ENCODE measurements at places on chromosomes 11 and 22.

GRCh38 chr11:18011633-18012032 is 1.2 kb downstream of the SERGEF start:
- peaks cover 19% of the 10 kb centered on the region for H3K27me3 ChIP-seq
- H3K4me3 ChIP-seq, result peak overlapping the region; percentile 99
- peaks cover 16% of the 10 kb centered on the region for H3K4me1 ChIP-seq
- H3K27ac ChIP-seq, result no peak overlapping the region
- no peak for DNase-seq

DNA sequence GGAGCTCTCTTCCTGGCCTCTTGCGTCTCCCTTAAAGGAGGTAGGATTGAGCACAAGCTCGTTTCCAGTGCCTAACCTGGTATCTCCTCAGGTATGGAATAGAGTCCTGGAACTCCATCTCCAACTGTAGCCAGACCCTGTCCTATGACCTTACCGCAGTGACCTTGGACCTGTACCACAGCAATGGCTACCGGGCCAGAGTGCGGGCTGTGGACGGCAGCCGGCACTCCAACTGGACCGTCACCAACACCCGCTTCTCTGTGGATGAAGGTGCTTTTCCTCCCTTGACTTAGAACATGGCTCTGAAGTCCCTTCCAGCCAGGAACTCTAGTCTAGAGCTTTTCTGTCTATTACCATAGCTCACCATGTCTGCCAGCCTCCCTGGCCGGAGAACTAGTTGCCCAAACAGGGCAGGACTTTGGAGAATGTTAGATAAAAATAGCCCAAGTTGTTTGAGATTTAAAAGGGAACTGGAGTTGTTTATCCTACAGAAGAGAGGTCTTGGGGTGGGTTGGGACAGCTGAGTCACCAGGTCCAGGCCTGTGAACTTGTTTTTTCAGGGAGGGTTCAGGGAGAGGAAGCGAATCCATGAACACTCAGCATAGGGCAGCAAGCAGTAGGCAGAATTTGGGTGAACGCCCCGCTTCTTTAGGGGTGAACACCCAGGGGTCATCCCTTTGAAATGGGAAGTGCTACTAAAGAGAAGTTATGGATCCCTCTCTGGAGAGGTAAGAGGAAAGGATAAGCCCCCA is 3.3 kb downstream of the IL10RA start:
- no peaks in the 10 kb centered on the region for H3K36me3 ChIP-seq
- DNase-seq, result no peak
- H3K27me3 ChIP-seq, result peaks cover 33% of the 10 kb centered on the region

DNA sequence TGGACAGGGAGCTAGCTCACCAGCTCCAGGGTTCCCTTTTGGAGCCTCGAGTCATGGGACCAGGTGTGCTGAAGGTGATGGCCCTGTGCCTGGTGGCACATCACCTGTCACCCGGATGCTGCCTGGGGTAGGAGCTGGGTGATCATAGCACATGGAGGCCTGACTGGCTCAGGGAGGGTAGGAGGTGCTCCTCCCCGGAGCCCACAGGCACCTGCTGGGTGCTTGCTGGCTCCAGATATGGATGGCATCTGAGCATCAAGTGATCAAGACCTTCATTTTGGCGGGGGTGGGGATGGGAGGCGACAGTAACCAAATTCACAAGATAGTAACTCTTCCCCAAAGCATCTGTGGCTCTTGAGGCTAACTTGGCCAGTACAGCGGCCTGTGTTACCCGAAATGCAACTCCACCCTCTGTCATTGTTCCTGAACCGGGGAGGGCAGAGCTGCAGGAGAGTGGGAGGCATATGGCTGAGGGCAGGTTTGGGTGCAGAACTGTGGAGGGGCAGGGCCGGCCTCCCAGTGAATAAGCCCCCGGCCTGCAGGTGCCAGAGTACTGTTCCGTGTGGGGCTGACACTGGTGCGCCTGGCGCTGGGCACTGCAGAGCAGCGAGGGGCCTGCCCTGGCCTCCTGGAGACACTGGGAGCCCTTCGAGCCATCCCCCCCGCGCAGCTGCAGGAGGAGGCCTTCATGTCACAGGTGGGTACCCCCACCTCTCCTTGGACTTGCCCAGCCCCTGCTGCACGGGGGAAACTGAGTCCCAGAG is 4.7 kb downstream of the TBC1D10C start:
- no peak overlapping the region for H3K4me3 ChIP-seq
- peaks cover 4% of the 10 kb centered on the region for H3K4me1 ChIP-seq
- H3K36me3 ChIP-seq, result no peaks in the 10 kb centered on the region
- H3K27me3 ChIP-seq, result peaks cover 4% of the 10 kb centered on the region
- DNase-seq, result no peak

DNA sequence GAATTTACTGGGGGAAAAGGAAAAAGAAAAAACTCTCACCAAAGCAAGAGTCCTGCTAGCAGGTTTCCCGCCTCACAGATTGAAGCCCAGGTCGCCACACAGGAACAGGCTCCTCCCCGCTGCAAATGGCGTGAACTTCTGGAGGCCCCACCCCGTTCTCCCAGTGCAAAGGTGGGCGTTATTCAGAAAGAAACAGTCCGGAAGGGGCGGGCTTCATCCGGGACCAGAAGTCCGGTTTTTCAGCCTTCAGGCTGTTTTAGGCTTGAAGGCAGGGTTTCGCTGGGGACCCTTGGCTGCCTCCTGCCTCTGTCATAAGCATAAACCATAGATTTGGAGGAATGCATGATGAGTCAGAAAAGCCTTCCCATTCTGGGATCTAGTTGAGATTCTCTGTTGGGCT is 148.3 kb upstream of the POU2AF2 start:
- peak; percentile 56 for DNase-seq
- no peaks in the 10 kb centered on the region for H3K36me3 ChIP-seq
- no peaks in the 10 kb centered on the region for H3K4me1 ChIP-seq
- H3K4me3 ChIP-seq, result no peak overlapping the region
- H3K27ac ChIP-seq, result no peak overlapping the region

DNA sequence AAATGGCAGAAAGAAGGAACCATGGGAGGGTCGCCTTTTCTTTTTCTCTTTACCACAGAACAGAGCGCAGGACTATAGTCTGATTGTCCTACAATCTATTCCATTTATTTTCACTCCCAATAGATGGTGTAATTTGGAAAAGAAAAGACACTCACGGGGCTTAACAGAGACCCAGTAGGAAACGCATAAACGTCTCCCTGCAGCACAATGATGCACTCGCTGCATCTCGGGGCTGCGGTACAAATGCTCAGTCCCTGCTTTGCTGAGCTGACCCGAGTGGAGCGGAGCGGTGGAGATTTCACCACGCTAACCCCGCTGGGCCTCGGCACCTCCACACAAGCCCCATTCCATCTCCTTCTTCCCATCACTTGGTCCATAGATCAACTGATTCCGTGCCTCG is 1.5 kb downstream of the FEZ1 start:
- no peak overlapping the region for H3K27ac ChIP-seq
- H3K36me3 ChIP-seq, result peaks cover 2% of the 10 kb centered on the region
- no peak for DNase-seq

DNA sequence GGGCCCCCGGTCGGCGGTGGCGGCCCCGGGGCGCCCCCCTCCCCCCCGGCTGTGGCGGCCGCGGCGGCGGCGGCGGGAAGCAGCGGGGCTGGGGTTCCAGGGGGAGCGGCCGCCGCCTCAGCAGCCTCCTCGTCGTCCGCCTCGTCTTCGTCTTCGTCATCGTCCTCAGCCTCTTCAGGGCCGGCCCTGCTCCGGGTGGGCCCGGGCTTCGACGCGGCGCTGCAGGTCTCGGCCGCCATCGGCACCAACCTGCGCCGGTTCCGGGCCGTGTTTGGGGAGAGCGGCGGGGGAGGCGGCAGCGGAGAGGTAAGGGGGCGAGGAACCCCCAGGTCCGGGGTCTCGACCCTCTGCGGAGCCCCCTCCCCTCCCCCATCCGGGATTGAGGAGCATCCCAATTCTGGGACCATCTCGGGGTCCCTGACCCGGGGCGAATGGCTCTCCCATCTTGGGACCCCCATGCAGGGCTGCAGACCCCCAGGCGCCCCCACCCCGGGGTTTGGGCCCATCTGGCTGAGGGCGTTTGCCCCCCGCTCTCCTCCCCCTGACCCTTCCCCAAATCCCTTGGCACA is 431 bp downstream of the KMT2A start:
- H3K4me1 ChIP-seq, result peaks cover 42% of the 10 kb centered on the region
- peaks cover 14% of the 10 kb centered on the region for H3K27me3 ChIP-seq
- H3K4me3 ChIP-seq, result peak overlapping the region; percentile 77
- peaks cover 4% of the 10 kb centered on the region for H3K36me3 ChIP-seq

DNA sequence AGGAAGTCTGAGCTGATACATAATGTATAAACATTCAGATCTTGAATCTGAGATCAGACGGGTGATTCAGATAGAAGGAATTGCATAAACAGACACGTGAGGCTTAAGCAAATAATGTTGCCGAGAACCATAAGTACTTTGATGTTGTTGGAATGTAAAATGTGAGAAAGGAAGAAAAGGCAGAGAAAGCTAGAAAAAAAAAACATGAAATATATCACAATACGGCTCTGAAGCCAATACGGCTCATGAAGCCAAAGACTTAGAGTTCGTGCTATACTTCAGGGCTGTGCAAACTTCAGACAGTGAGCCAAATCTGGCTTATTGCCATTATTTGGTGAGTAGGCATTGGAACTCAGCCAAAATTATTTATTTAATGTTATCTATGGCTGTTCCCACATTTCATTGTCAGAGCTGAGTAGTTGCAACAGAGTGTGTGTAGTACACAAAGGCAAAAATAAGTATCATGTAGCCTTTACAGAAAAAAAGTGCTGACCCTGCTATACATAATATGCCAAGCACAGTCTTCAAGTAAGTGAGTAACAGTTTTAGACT is 673.3 kb downstream of the CNTN5 start:
- H3K27me3 ChIP-seq, result no peaks in the 10 kb centered on the region
- DNase-seq, result no peak
- H3K4me1 ChIP-seq, result no peaks in the 10 kb centered on the region
- H3K27ac ChIP-seq, result no peak overlapping the region
